ENCODE measurements at places on chromosomes 12 and 14.

- no peak for DNase-seq
These were observed 369.6 kb downstream of the DUSP6 start for GRCh38 chr12:88982694-88983093.

DNA sequence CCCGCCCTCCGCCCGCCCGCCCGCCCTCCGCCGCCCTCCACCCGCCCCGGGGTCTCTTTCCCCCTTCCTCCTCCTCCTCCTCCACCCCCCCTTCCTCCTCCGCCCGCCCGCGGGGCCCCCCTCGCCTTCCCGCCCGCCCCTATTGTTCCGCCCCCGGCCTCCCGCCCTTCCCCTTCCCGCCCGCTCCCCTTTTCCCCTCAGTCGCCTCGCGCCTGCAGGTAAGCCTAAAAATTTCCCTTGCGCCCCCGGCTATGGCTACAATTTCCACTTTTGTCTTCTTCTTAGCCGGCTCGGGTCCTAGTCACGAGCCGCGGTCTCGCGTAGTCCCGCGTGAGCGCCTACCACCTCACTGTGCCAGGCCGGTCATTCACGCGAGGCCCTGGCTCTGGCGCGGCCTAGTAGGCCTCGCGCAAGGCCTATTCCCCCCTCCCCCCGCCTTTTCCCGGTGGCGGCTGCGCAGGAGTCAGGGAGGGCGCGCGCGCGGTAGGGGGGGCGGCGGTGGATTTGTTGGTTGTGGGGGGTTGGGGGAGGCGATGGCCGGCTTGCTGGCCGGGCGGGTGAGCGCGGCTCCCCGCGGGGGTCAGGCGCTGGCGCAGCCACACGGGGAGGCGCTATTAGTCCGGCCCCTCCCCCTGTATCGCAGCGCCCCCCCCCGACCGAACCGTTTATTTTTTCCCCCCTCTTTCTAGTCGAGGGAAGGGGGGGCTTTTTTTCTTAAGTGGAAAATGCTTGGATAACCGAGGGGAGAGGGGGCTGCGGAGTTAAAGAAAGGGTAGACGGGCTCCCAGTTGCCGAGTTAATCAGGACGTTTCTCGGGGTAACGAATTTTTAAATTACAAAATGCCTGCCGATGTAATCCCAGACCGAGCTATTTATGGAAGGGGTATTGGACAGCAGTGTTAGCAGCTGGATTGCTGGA lies 516 bp downstream of the PCBP2 start:
- peak; percentile 88 for DNase-seq

- DNase-seq: no peak
These were observed 20.5 kb downstream of the CKB start for GRCh38 chr14:103501921-103502669.

GRCh38 chr12:85394065-85394464 lies 114.0 kb downstream of the ALX1 start:
- no peak for DNase-seq

- no peak for DNase-seq
These were observed 143.5 kb downstream of the PAX9 start for GRCh38 chr14:36805131-36805559.

All from GM06990 (cell line).